ENCODE measurements at places on chromosomes 6 and 20.

GRCh38 chr6:32131439-32131948 lies 1.4 kb upstream of the FKBPL start:
- no peak for DNase-seq

- no peak for DNase-seq
These were observed 71.5 kb upstream of the IFNGR1 start for GRCh38 chr6:137290601-137291261.

- no peak for DNase-seq
These were observed 6.8 kb upstream of the SULF2 start for GRCh38 chr20:47792021-47792618.

GRCh38 chr20:62766716-62767115 lies 29.6 kb upstream of the MRGBP start:
- DNase-seq = no peak

DNA sequence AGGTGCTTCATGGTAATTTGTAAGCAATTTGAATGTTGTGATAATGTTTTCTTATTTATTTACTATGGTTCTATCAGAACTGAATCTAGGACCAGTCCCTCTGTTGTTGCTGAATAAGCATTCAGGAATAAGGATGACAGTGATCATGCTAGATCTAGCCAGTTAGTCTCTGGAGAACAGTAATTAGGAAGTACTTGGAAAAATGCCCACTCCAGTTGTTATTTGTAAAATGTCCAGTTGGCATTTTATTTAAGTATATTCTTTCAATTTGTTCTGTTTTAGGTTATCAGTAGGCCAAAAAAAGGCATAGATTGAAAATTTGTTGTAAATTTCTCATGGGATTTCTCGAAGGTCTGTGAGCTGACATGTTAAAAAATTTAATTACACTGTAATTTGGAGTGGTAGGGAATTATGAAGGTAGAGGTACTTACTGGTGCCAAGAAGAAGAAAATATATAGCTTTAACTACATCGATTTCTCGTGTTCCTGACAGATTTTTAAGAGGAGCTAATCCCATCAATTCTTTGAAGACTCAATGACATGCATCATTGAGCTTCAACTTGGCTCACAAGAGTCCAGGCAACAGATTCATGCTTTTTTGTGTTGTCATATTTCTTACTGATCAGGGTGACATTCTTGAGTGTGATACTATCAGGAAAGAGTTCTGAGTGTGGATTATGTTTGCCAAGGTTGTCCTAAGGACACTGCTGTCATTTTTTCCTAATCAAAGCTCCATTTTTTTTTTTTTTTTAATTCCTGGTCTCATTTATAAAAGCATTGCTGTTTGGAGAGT lies 177.3 kb downstream of the CARMIL1 start:
- DNase-seq = no peak

DNA sequence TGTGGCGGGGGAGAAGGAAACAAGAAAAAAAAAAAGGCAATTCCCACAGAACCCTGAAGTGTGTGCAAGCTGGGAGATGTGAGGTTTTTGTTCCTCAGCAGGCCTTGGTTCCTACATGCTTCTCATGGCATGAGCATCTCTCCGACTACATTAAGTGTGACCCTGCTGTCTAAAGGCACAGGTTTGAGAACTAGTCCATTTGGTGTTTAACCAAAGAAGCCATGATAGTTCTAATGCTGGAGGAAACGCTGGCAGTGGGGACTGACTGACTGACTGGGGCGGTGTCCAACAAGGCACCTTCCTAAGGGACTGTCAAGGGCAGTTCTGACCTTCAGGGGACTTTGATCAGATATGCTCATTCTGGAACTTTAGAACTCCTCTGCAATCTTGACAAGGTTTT lies 3.8 kb downstream of the TXNDC5 start:
- no peak for DNase-seq

- DNase-seq = no peak
These were observed 43.2 kb upstream of the TMX4 start for GRCh38 chr20:8062756-8063155.

- no peak for DNase-seq
These were observed 39.0 kb downstream of the TPD52L1 start for GRCh38 chr6:125192610-125192930.

DNA sequence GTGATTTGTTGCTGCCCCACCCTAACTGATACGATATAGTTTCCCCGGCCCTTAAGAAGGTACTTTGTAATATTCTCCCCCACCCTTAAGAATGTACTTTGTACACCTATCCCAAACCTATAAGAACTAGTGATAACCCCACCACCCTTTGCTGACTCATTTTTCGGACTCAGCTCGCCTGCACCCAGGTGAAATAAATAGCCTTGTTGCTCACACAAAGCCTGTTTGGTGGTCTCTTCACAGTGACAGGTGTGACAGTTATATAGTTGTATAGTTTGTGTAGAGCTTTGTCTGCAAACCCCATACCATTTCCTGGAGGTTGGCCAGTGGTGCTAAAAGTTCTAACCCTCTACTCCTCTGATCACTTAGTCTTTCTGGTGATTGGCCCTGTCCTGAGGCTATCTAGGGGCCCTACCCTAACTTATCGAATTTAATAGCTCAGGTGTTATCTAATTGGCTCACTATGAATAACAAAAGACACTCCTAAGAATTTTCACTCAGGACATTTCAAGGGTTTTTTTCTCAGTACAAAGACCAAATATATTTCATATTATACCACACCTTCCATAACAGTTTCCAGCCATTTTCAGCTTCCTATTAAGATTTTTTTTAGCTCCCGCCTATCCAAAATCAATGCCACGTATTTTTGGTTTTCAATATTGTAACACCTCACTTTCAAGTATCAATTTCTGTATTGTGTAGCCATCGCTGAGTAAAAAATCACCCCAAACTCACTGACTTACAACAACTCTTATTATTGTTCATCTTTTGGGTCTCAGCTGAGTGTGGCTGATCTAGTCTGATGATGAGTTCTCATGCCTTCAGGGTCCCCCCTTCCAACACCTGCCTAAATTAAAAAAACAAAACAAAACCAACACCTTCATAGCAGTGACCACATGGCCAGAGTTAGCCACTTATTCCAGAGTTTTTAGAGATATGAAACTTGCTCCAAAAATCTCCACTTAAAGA lies 9.8 kb upstream of the BTN1A1 start:
- no peak for DNase-seq

DNA sequence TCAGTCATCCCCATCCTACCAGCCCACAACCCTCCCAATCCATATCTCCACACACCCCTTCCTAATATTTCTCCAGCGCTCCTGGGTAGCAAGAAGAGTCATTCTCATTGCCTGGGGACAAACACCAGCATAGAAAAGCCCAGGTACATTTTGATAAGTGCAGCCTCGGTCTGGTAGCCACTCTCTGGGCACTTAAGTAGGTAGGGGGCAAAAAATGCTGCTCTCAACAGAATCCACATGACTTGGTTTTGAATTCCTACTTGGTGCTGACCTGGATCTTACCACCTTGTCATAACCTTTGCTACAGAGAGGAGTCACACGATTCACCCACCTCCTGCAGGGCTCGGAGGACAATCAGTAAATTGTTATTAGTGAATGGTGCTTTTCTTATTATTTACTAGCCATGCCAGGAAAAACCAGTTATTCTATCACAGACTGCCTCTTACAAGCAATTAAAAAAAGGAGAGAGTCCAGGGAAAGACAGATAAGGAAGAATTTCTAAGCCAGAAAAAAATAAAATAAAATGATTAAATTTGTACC lies 249.1 kb downstream of the LY86 start:
- DNase-seq = no peak

DNA sequence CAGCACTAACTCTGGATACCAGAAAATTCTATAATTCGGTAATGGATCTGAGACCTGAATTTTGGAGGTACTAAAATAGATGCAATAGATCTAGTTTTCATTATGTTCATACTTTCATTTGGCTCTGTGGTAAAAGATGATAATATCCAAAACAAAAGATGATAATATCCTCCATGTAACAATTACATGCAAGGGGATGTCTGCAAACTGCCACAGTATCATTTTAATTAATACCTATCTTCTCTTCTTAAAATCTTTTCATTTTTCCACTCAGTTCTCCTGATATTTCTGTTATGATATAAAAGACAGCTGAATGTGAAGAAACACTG lies 15.6 kb downstream of the BTN2A1 start:
- no peak for DNase-seq

DNA sequence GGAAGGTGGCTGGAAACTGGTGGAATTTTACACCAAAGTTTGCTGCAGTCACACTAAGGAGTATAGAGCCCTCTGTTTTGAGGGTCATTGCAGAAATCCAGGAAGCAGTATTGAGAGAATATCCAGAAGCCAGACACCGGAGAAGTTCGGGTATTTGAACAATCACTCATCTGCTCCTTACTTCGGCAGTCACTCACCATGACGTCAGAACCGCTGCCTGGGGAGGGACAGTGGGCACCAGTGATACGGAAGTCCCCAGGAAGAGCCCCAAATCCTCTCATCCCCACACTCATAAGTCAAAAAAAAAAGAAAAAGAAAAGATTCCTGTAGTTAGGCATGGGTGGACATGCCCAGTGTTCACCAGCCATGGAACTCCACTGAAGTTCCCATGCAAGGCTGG lies 4.0 kb downstream of the LY6G5C start:
- DNase-seq = no peak

DNA sequence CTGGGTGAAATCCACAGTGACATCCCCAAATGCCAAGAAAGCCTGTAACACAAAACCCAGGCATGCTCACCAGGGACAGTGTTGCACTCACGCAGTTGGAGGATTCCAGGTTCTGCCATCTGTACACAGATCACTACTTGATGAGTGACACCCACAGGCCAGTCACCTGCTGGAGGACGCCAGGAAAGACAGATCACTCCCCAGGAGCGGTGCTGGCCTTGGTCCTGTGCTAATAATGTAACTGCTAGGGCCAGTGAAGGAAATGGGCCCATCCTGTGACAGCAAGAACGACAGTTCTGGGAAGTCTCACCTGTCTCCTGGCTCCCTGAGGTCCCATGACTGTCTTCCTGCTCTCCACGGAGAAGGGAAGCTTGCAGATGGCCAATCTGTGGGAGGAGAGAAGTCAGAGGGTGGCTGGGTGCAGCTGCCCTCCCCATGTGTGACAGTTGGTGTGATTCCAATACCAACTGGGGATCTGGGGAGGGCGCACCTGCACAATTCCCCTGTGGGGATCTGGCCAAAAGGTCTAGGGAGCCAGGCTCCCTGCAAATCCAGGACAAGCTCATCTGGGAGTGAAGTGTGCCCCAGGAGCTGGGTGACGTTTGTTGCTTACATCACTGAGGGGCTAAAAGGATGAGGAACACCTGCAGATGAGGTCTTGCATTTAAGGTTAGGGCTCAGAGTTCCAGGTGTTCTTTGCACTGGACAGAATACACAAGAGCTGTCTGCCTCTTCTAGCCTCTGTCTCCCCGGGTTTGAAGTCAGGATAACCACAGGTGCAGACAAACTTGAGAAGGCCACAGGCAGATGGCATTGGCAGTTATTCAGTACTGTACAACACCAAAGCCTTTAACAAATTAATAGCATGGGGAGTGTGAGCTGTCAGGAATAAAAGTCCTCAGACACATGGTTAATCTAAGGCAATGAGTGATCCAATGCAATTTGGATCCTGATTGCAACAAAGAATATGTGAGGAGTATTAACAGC lies 10.3 kb downstream of the ZNF337 start:
- no peak for DNase-seq

- no peak for DNase-seq
These were observed 37.9 kb upstream of the NEDD9 start for GRCh38 chr6:11270030-11271027.

- no peak for DNase-seq
These were observed 415.1 kb upstream of the MARCKS start for GRCh38 chr6:113442040-113442439.

GRCh38 chr20:1711266-1711665 lies 53.7 kb upstream of the SIRPG start:
- DNase-seq = no peak

- no peak for DNase-seq
These were observed 553.7 kb downstream of the COL12A1 start for GRCh38 chr6:74651948-74652842.

DNA sequence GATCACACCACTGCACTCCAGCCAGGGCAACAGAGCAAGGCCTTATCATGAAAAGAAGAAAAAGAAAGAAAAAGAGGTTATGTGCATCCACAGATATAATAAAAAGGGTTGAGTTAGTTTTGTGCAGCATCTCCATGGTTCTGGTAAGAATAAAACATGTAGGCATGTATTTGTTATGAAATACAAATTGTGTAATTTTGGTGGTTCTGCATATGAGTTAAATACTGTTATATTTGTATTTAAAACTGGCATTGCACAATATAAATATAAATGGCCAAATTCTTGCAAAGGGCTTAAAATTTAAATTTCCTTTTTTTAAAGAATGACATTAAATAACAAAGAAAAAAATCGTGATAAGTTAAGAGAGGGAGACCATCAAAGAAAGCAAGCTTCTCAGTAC lies 159.1 kb upstream of the PREP start:
- DNase-seq = no peak

GRCh38 chr6:68252632-68253031 lies 382.4 kb upstream of the ADGRB3 start:
- DNase-seq = no peak

- no peak for DNase-seq
These were observed 653 bp downstream of the ZNF335 start for GRCh38 chr20:45971425-45971674.

DNA sequence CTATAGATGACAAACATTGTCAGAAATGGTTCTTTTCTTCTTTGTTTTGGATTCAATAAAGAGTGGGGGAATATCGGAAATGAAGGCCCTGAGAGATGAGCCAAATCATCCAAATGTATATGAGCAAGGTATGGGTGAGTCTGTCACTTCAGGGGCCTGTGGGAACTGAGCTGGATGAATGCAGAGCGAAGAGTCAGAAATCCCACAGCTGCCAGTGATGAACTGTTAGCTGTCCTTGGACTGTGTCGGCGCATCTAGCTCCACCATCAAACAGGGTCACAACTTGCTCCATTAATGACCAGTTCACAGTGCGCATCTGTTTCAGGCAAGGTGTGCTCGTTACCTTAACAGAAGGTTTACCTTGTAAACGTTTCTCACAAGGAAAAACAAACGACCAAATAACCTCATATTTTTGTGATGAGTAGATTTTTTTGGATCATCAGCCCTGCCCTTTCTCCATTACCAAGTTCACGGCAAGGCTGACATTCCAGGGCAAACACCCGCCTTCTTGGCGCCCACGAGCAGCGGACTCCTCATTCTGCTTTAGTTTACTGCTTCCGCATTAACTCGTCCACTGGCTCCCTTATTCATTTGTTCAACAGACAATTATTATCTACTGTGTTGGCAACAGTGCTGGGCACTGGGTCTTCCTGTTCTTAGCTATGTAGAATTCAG lies 15.0 kb upstream of the CCN6 start:
- DNase-seq = no peak

GRCh38 chr6:139161169-139161568 lies 26.3 kb downstream of the HECA start:
- no peak for DNase-seq

DNA sequence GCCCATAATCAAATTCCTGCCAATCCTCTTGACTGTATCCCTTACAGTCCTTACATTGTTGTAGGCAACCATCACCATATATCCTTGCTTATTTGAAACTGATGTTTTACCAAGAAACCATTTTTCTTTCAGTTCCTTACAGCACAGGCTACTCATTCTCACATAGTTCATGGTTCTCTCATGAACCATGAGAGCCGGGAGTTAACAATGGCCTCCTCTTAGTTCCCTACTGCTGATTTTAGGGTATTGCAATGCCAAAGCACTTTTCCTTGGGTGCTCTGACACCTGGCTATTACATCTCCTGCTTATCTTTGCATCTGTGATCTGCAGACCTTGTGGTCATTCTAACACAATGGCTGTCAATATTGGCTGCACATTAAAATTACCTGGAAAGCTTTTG lies 133.4 kb downstream of the MYB start:
- DNase-seq = peak; percentile 5
